ENCODE measurements at places on chromosomes 1 and 21.

GRCh38 chr1:188517139-188517538 is 1688.4 kb downstream of the PLA2G4A start:
- DNase-seq = no peak

DNA sequence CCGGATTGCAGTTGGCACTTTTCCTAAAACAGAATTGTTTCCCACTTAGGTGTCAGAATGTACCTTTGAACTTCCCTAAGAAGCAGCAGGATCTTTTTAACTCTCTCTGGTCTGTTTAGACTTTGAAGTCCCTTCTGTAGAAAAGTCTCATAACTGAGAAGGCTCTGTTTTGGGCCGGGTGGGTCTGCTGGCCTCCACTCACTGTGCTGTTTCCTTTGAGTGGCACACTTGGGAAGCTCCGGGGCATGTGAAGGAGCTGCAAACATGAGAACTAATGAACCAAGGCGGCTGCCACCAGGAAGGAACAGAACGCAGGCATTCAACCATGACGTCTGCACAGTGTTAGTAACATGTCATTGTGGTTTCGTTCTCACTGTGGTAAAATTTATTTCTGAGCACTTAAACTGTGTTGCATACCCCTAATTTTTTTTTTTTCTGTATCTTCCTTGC is 19.5 kb upstream of the NCMAP start:
- no peak for DNase-seq

DNA sequence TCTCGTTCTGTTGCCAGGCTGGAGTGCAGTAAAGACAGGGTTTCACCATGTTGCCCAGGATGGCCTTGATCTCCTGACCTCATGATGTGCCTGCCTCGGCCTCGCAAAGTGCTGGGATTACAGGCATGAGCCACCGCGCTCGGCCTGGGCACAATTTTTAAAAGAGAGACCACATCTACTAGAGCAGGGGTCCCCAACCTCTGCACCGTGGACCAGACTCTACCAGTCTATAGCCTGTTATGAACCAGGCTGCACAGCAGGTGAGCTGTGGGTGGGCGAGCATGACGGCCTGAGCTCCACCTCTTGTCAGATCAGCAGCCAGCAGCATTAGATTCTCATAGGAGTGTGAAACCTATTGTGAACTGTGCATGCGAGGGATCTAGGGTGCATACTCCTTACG is 20.8 kb downstream of the TNNT2 start:
- no peak for DNase-seq

DNA sequence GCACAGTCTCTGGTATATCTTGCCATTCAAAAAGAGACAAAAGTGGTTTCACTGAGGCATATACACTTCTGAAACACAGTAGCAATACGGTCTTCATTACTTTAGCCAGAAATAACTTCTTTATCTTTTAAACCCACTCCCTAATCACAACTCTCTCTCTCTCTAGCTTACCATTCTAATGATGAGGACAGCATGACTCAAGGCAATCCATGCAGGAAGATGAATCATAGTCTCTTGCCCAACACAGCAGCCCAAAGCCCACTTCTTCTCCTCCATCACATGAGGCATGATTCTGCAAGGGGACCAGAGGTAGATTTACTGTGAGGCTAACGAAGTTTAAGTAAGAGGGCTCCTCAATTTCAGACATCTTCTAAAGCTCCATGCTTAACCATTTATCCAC is 285.0 kb upstream of the NR5A2 start:
- peak; percentile 78 for DNase-seq

Measured in dermis microvascular lymphatic vessel endothelial cell (primary cell).